ENCODE measurements at places on chromosomes 16 and 17. TPM values are rescaled to one million over a fixed set of nuclear protein-coding genes. Genes with fewer than 3 reads are reported as not detected.

The ZMYND15 gene
- total RNA-seq = not detected

The CCDC144A gene
- total RNA-seq = 7.9 TPM

The PDIA2 gene
- total RNA-seq = under 0.01 TPM

The ORMDL3 gene
- total RNA-seq = 69.5 TPM

The STRADA gene
- total RNA-seq = 19.7 TPM

The MT4 gene
- total RNA-seq = not detected

The USP32 gene
- total RNA-seq = 46.8 TPM

The TBC1D3I gene
- total RNA-seq = not detected

The AARS1 gene
- 114 TPM for total RNA-seq

The COX10 gene
- total RNA-seq = 6.6 TPM

The KRT31 gene
- not detected for total RNA-seq

The PLD6 gene
- total RNA-seq = 1.9 TPM

The ABI3 gene
- not detected for total RNA-seq

The MAPT gene
- total RNA-seq = 0.60 TPM

The ASPHD1 gene
- 2.1 TPM for total RNA-seq

The OR2C1 gene
- 0.43 TPM for total RNA-seq

The RAPGEFL1 gene
- 0.52 TPM for total RNA-seq

The CCL4L2 gene
- not detected for total RNA-seq

The HOXB1 gene
- not detected for total RNA-seq

The CDRT15 gene
- not detected for total RNA-seq

The CCL2 gene
- total RNA-seq = 1.4 TPM

The GP1BA gene
- not detected for total RNA-seq

The SBK1 gene
- not detected for total RNA-seq

The RAMP2 gene
- not detected for total RNA-seq

The SULT1A2 gene
- not detected for total RNA-seq

The DLX4 gene
- not detected for total RNA-seq

The PROCA1 gene
- 1.6 TPM for total RNA-seq

The RAB37 gene
- 0.60 TPM for total RNA-seq

The CACNG1 gene
- not detected for total RNA-seq

The NPIPB8 gene
- not detected for total RNA-seq

The ITGAX gene
- under 0.01 TPM for total RNA-seq

The ST6GALNAC1 gene
- not detected for total RNA-seq

The CFAP97D1 gene
- total RNA-seq = not detected

The UTS2R gene
- total RNA-seq = not detected

The RCVRN gene
- total RNA-seq = not detected

The GAST gene
- not detected for total RNA-seq

The PRR35 gene
- total RNA-seq = not detected

The JMJD6 gene
- total RNA-seq = 13.7 TPM

The STAC2 gene
- not detected for total RNA-seq

The BLTP2 gene
- 110 TPM for total RNA-seq

The GCGR gene
- not detected for total RNA-seq

The SLC47A1 gene
- not detected for total RNA-seq

Measured in bronchial smooth muscle cell (primary cell).